ENCODE measurements at places on chromosomes 3 and 15.
A peak's percentile ranks its signal among the peaks of the same experiment; 100 is the strongest.

DNA sequence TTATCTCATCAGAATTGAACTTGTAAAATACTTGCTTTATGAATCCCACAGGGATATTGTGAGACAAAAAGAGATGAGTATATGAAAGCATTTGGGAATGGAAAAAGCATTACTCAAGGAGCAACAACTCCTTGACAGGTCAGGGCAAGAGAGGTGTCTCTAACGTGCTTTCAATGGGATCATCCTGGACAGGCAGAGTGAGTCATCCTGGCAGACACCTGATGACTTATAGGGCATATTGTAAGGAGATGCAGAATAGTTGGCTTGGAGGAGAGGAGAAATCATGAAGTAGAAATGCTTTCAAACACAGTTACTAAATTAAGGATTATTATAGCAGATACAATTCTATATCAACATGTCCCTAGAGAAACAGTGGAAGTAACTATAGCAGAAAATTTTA, 71.9 kb upstream of the THSD4 start:
- DNase-seq = no peak

GRCh38 chr15:75107908-75108838, 84.8 kb downstream of the PPCDC start:
- DNase-seq = no peak

DNA sequence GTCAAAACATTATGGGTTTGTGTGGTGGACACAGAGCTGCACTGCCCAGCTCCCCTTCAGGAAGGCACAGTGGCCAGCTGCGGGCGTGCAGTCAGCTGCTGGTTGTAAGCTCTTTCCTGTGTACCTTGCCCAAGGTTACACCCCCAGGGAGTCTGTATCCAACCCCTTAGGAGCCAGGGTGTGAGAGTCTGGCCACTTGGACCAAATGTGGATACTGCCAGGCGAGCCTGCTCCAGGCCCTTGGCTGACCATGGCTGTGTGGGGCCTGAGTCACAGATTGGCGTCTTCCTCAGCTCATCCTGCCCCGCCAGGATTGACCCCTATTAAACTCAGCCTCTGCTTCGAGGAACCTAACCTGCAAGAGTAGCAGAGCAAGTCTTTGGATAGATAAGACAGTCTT, 56.9 kb downstream of the ABHD5 start:
- no peak for DNase-seq

GRCh38 chr3:49607105-49607591, 52.9 kb downstream of the BSN start:
- peak; percentile 37 for DNase-seq

DNA sequence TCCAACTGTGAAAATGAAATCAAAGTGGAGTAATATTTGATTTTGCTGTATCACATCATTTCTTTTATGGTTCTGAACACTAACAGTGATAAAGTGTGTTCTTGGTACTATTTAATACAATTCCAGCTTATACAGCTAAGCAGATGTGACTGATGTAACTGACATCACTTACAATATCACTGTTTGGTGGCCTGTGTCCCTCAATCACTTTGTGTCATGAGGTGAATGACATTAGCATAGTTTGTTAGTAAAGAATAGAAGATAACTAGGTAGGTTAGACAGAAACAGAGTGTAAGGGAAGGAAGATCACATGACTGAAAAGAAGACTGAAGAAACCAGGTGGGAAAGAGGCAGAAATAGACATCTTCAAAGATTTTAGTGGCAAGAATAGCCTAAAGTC, 138.7 kb downstream of the AQP9 start:
- no peak for DNase-seq

DNA sequence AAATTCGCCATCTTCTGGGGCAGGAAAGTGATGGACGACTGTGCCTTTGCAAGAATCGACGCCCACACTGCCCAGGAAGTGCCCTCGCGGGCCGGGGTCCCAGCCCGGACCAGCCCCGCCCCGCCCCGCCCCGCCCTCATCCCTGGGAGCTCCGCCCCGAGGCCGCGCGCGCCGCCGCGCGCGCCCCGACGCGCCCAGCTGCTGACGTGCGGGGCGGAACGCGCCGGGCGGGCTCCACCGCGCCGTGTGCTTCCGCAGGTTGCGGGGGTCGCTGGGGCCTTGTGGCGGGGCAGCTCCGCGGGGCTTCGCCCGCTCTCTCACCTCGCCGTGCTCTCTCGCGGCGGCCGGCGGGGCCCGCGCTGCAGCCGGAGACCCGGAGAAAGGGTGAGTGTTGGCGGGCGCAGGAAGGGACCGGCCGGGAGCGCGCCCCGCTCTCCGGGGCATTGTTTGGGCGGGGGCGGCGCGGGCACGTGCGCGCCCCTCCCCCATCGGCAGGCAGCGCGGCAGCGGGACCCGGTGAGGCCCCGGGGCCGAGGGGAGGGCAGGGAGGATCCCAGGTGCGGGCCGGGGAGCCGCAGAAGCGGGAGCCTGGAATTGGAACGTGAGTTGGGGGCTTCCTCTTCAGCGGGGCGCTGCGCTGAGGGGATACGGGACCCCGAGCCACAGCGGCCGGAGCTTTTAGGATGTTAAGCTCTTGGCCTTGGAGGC, at the start of gene YEATS2:
YEATS2 (plus strand) TSS at position 188 of the 708 bp plus-strand sequence. CDS start 17,366 bp downstream, outside the sequence.
- DNase-seq = peak; percentile 68

DNA sequence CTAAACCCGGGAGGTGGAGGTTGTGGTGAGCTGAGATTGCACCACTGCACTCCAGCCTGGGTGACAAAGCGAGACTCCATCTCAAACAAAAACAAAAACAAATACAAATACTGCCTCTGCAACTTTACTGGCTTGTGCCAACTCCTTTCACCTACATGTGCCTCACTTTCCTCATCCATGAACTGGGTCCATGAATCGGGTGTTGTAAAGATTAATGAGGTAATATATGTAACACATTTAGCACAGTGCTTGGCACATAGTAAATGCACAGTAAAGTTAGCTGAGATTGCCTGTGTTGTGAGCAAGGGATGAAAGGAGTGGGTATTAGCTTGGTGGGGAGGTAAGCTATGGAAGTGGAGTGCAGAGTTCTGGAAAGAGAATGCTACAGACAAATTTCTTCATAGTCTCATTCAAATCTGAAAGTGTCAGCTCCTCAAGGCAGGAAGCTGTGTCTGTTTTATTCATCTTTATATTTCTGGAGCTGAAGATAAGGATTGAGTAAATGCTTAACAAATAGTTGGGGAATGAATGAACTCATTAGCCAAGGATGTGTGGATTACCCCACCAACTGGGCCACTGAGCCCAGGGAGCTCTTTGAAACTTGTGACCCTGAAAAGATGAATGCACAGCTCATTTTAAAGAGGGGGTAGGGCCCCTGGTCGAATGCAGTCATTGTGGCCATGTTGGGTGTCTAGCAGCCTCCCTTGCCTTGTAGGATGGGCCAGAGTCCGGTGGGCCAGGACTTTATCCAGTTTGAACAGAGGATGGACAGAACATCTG, 7.7 kb upstream of the CDCP1 start:
- no peak for DNase-seq

DNA sequence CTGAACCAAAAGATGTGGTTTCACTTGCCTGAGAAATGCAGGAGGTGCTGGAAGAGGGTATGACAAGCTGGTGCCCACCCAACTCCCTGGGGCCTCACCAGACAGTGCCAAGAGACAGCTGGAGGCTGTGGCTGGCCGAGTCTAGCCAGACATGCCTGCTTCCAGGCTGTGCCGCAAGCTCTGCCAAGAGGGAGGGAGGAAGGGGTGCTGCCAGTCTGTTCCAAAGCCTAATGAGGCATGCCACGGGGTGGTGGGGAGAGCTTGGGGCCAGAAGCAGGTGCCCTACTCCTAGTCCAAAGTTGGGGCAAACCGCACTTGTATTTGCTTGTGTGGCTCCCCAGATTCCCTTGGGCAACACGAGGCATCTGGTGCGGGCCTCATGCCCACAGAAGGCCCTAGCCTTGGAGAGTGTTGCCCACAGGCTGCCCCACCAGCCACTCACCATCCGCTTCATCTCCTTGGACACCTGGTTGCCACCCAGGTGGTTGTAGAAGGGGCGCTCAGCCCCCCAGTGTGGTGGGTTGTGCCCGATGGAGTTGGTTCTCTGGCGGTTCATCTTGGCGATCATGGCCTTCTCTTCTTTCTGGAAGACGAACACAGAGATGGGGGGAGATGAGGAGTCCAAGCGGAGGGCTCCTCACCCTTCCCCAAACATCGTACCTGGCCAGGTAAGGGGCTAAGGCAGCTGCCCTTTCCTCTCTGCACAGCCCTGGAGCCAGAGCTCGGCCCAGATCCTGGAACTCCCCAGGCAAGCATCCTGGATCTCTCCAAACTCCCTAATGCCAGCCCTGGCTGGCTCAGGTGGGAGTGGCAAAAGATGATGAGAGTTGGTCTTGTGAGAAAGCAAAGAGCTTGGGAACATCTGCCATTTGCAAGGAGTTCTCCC, 123.4 kb downstream of the SEC22A start:
- DNase-seq = no peak

DNA sequence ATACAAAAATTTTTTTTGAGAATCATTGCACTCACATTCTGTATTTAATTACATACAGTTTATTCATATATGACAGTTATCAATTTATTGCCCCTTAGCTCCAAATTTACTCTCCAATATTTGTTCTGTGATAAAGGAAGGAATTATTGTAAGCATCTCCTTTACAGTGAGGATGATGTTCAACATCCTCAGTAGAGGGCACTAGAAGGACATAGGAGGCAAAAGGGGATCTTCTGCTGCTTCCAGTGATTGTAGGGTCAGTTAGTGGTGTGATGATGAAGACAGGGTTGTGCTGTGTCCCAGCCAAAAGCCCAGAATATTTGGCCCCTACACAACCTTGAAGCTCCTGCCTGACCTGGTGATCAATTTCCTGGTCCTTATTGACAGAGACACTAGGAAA, 89.9 kb upstream of the DCBLD2 start:
- no peak for DNase-seq

- DNase-seq = no peak
These were observed 236.6 kb downstream of the MFSD1 start for GRCh38 chr3:159038405-159038804.

DNA sequence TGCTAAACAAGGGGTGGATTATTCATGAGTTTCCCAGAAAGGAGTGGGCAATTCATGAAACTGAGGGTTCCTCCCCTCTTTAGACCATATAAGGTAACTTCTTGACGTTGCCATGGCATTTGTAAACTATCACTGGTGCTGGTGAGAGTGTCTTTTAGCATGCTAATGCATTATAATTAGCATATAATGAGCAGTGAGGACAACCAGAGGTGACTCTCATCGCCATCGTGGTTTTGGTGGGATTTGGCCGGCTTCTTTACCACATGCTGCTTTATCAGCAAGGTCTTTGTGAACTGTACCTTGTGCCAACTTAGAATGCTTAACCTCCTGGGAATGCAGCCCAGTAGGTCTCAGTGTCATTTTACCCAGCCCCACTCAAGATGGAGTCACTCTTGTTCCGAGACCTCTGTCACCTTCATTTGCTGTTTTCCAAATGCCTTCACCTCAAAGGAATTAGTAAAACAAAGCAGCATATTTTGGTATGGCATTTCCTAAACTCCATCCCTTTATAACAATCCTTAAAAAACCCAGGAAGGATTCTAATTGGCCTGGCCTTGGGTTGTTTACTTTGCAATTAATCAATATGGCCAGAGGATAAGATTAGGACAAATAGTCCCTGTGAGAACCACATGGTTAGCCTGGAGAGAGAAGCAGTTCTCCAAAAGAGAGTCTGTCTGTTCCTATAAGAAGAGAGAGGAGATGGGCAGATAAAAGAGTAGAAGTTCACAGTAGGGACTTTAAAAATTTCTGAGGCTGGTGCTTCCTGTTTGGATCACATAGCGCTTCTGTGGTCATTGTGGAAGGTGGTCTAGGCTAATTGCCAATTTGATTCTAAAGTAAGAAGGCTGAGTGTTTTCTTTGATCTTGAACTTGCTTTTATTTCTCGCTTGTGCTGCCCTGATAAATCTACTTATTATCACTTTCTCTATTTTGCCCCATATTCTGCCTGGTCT, 155.2 kb upstream of the EOMES start:
- no peak for DNase-seq

DNA sequence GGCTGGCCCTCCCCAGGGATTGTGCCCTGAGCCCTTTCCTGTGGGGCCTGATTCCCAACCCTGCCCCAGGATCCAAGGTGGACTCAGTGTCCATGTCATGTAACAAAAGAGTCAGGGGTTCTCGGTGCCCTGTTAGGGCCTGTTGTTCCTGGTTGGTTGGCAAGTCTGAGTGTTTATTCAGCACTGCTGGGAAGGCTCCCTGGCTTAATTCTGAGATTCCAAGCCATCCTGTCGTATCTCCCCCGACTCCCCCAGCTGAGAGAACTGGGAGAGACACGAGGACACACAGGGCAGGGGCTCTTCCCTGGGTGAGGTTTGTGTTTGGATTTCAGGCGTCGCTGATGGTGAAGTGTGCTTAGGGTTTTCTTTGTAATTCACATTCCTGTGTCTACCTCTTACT, 78.3 kb downstream of the EEFSEC start:
- no peak for DNase-seq

- no peak for DNase-seq
These were observed 183.2 kb downstream of the GAP43 start for GRCh38 chr3:115806501-115806900.

DNA sequence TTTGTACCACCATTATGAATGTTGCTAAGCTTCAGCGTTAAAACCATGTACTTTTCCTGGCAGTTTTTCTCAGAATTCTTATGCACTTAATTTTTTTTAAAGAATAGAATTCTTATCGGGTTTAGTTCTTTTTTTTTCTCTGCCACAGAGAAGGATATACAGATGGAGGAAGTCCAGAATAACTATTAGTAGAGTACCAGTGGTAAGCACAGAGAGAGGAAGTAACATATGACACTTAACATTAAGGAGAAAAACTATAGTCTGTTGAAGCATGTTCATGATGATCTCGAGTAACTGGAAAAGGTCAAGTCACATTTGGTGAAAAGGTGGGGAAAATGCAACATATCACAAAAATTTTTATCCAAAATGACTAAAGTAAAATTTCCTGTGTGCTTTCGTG, 68.9 kb downstream of the RNF13 start:
- DNase-seq = no peak

DNA sequence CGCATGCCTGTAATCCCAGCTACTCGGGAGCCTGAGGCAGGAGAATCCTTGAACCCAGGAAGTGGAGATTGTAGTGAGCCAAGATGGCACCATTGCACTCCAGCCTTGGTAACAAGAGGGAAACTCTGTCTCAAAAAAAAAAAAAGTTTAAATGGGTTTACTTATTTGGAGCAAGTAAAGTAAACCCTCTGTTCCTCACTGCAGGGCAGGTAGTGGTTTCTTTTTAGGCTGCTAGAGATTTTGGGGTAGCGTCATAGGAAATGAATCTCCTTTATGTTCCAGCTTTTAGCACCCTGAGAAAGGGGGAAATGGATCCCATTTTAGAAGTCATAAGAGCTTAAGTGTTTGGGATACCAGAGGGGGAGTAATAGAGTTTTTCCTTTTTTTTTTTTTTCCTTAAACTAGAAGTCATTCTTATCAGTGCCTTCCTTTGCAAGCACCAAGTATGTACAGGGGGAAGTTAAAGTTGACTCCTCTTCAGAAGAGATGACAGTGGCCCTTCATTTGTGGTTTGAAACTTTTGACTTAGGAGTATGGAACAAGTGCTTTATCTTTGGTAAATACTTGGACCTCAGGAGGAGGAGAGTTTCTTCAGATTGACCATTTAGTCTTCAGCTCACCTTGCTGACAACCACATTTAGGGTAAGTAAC, 8.0 kb downstream of the PXK start:
- no peak for DNase-seq
